Inflammatory macrophage (primary cell): ENCODE measurements at places on chromosomes 5 and 9.

DNA sequence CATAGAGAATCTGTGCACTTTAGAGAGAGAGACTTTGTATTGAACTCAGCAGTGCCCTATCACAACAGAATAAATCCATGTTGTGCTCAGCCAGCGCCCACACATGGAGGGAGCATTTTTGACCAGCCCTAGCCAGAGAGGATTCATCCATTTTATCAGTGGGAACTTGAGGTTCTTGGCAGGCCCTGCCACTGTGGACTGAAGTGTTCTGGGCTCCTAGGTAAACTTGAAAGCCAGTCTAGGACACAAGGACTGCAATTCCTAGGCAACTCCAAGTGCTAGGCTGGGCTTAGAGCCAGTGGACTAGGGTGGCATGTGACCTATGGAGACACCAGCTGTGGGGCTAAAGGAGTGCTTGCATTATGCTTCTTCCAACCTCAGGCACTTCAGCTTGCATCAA is 523.5 kb downstream of the CDH12 start:
- no peak for DNase-seq

GRCh38 chr9:3795556-3795955 is 269.8 kb upstream of the RFX3 start:
- no peak for DNase-seq

GRCh38 chr5:142849880-142850279 is 79.7 kb downstream of the ARHGAP26 start:
- no peak for DNase-seq

GRCh38 chr5:159262472-159262858 is 625 bp upstream of the UBLCP1 start:
- peak; percentile 6 for DNase-seq

DNA sequence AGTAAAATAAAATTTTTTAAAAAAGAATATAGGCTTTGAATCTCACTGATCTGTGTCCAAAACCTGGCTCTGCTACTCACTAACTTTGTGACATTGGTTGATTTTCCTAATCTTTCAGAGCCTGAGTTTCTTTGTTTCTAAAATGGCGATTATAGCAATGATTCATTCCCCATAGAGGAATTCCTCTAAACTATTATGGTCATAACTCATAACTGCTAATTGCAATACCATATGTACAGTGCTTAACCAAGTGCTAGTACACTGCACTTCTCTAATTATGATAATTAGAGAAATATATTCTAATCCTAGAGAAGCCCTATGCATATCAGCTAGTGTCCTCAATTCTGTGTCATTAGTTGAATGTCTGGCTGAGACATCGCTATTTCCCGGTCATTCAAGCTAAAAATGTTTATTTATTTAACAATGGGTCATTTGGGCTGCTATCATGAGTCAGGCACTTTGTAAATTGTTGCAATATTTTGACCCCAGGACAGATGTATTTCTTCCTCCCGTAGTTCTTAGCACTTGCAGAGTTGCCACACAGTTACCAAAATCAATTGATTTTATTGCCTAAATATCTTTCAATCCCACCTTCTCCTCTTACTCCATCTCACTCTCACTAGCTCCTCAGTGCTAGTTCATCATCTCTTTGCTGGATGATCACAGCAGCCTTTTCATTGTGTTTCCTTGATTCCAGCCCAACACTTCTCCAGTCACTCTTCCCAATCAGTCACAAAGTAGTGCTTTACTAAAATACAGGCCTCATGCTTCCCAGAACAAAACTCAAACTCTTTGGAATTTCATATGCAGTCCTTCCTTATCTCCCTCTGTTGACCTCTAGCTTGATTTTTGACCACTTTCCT is 200.9 kb upstream of the PAPPA start:
- no peak for DNase-seq

DNA sequence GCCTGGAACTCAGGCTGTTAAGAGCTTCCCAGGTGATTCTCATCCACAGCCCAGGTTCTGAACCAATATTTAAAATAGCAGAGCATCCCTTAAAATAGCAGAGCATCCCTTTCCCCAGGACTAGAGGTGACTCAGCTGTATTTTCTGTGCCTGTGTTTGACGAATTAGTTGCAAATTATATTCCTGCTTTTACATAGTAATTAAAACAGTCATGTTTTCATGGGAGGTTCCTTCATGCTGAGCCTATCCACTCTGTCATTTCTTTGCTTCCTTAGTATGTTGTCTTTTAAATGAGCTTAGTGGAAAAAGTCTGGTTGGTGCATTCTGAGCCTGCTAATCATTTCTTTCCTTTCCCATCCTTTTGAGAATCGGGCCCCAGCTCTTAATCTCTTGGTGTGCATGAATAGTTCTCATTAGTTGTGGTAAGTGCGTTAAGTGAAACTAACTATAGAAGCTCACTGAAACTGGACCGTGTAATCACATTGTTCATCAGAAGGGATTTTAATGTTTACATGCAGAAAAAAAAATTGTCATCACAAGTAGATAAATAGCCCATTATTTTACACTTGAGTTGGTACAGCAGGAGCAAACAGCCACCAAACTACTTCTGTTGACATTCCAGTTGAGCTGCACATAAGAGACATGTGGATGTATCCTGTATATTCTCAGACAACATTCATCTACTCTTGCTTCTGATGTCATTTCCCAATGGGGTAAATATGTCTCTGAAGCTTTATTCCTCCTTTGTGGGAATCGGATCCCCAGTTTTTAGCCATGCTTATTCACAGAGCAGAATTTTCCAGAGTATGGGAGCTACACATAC is 596.9 kb upstream of the WWC1 start:
- no peak for DNase-seq

DNA sequence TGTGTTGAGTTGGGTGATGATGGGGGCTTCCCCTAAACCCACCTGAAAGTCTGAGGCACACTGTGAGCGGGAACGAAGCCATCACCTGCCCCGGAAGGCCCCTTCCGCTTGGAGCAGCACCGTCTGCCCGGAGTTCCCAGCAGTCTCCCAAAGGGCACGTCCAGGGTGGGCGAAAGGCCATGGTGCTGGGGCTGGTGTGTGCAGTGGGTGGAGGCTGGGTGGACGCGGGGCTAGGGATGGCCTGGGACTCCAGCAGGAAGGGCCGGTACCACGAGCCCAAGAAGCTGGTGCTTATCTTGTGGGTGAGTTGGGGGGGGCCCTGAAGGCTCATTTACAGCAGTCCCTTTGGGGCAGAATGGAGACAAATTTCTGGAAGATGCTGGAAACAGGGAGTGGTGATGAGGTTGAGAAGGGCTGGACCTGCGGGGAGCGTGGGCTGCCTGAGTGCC is 4.6 kb downstream of the FLT4 start:
- DNase-seq = no peak

DNA sequence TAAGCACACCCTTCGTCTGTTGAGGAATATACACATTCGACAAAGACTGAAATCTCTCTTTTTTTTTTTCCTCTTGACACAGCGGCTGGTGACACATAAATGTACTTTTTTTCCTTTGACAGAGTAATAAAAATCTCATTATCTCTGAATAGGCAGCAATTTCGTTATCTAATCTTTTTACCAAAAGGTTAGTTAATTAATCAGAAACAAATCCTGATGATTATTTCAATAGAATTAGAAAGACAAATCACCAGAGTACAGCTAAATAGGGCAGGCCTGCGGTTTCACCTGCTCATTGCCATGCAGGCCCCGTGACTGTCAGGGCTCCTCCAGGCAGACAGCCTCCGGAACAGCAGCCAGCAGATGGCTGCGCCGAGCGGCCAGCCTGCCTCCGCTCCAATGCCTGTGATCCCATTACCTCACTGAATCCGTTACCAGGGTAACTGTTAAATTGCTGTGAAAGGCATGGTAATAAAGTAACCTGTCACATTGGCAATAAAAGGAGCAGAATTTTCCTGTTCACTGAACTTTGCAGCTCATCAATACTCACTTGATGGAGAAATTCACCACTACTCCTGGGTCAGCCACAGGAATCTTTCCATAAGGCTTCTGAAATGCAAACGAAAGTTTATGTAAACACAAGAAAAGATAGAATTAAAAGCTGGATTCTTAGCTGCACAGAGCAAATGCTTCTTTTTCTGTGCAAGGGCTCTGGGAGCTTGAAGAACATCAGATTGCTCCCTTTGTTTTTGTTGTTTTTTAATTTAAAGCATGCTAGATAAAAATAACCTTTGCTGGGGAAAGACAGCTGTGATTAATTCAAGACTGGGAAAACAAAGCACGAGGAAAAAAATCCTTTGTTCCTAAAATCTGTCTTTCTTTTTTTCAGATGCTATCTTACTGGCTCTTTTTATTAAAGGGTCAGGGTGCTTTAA is 666.4 kb upstream of the ZNF608 start:
- DNase-seq = no peak

DNA sequence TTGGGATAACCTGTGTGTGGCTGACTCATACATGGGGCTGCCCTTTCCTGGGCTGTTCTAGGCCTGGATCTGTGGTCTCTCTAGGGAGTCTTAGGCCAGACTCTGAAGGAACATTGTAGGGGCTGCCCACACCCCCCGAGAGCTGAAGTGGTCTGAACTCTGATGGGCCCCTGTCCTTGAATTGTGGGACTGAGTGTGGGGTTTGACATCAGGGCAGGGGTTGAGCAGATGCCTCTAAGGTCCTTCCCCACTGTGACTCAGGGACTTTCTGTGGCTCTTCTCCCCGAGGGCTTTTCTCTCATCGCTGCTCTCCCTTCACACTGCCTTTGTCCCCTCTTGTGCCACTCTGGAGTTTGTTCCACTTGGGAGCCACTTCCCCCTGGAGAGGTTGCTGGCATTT is 215.0 kb downstream of the MELK start:
- DNase-seq = no peak

DNA sequence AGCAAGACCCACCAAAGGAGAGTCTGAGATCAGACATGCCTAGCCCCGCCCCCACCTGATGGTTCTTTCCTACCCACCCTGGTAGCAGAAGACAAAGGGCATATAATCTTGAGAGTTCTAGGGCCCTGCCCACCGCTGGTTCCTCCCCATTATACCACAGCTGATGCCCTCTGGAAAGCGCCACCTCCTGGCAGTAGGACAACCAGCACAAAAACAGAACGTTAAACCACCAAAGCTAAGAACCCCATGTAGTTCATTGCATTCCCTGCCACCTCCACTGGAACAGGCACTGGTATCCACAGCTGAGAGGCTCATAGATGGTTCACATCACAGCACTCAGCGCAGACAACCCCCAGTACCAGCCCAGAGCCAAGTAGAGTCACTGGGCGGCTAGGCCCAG is 81.2 kb upstream of the TRPC7 start:
- DNase-seq = no peak

DNA sequence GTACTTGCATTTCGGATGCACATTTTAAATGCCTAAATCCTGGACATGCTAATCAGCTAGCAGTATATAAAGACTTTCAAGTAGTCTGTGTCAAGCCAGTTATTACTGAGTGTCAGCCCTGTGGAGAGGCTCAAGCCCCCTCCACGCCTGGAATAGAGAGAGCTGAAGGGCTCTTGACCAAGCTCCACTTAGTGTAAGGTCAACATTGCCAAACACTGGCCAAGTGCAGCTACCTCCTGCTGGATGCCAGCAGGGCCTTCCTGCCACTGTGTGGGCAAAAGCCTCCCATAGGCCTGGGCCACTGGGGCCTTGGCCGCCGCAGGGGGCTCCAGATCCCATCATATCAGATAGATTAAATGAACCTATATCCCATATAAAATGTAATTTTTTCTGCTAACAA is 239.4 kb upstream of the PANK3 start:
- no peak for DNase-seq

- peak; percentile 48 for DNase-seq
Observed at GRCh38 chr5:72848474-72849428, 32.3 kb downstream of the TNPO1 start.

DNA sequence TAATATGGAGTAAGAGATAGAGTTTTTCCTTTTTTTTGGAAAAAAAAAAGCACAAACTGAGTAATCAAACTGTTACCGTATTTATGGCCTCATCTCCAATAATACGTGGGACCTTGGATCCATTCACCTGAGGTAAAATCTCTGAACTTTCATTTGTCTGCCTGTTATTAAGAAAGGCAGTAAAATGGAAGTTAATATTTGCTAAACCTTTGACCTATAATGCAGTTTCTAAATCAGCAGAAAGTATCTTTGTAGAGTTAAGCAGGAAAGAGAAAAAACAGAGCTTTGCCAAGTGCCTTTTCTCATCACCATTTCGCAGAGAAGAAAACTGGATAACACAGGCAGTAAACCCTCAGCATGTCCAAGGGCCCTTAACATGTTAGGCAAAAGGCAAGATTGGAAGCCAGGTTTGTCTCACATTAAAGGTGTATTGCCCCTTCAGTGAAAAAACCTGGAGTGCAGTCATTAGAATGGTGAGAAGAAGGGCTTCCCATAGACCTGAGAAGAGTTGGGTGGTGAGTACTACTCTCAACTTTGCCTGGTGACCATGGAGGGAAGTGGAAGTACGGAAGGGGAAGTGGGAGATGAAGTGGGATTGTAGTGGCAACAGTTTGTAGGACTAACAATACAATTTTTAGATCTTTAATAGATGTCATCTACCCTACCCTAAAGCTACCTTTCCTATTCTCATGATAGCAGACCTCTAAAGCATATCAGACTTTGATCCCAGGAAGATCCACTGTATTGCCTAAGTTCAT is 65.4 kb upstream of the GRAMD2B start:
- peak; percentile 45 for DNase-seq
